ENCODE measurements at places on chromosomes 12 and 14.

DNA sequence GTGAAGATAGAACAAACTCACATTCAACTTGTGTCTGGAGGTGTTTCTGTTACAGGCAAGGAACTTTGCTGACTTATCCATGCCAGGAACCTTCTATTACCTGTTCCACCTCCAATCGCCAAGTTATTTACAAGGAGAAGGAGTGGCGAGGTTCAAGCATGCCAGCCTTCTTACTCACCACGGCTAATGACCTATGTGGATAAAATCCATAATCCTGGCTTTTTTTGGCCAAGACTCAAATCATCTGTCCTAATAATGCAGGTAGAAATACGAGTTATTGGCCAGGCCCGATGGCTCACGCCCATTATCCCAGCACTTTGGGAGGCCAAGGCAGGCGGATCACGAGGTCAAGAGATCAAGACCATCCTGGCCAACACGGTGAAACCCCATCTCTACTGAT, 241.6 kb downstream of the TMEM132D start:
- DNase-seq: no peak

DNA sequence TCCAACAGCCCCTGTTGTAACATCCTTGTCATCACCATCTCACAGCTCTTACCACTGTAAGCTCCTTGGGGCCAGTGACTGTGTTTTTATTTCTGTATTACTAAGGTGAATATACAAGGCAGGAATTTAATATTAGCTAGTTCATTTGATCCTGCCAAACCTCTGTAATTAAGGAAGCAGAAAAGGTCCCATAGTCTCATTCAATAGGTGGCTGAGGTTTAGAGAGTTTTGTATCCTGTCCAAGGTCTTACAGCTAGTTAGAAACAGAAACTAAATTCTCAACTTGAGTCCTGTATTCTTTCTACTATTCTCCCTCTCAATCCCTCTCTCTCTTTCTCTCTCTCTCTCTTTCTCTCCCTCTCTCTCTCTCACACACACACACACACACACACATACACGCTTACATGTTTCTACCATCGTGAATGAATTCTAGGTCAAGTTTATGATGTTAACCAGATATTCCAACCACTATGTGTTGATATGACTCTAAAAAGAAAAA, 543 bp upstream of the GLIPR1 start:
- no peak for DNase-seq

- no peak for DNase-seq
Observed at GRCh38 chr12:126182619-126183236, 1117.5 kb downstream of the AACS start.

- no peak for DNase-seq
Observed at GRCh38 chr14:105023791-105024480, 3.1 kb upstream of the CDCA4 start.

Measured in activated CD8-positive, alpha-beta memory T cell treated with anti-CD3 and anti-CD28 coated beads for 1 hour (primary cell).